ENCODE measurements at places on chromosomes 3 and 15.

DNA sequence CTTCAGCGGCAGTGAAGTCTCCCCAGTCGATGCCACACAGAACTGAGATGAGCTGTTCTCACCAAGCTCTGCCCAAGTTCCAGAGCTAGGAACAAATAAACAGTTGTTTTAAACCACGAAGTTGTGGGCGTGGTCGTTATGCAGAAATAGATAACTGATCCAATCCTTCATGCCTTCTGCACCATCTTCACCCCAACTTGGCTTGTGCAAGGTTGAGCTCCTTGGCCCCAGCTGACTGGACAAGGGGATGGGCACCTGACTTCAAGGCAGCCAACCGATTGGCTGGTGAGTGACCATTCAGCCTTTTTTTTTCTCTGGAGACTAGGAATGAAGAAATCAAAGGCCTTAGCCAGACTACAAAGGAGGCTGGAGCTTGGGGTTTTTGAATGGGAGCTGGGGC is 23.9 kb downstream of the LINGO1 start:
- H3K36me3 ChIP-seq: no peaks in the 10 kb centered on the region
- peaks cover 40% of the 10 kb centered on the region for H3K4me1 ChIP-seq
- H3K27ac ChIP-seq: no peak overlapping the region
- H3K27me3 ChIP-seq: peaks cover 3% of the 10 kb centered on the region

DNA sequence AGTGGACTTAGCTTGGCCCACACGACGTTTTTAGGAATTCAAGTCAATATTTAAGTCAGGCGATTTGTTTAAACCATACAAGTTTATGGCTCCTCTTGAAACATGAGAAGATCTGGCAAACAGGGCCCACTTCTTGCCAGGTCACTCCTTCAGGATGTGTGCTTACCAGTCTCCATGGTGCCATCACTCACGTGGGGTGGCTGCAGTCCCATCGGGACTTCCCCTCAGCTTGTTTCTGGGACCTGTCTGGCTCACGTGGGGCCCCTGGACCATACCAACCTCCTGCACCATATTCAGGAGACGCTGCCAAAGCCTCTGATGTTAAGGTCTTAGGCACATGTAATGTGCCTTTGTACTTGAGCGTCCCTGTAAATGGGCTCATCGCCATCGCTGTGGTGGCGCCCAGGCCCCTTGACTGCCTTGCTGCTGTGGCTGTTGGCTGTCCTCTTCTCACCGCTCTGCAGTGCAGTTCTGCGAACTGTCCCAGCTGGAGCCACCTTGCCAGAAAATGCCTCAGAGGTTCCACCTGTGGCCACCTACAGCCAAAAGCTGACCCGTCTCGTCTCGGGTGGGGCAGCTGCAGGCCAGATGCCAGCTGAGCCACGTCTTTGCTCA is 8.9 kb downstream of the MCM2 start:
- H3K4me1 ChIP-seq: peaks cover 6% of the 10 kb centered on the region
- no peak overlapping the region for H3K4me3 ChIP-seq
- DNase-seq: no peak
- no peaks in the 10 kb centered on the region for H3K27me3 ChIP-seq

DNA sequence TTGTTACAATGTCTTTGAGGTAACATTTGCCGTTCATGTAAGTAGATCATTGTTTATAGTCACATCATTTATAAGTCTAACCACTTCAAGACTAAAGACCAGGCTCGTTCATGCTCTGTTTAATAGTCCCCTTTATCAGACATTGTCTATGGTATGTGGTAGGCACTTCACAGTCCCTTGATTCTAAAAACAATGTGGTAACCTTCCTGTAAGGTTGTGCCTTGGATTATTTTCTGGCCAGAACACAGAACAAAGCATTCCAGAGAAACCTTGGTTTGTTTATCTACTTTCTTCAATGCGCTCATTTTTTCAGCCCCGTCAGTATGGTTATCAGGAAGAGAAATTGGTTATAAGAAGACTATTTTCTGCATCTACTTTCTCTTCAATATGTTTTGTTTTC is 16.3 kb upstream of the ST3GAL6 start:
- H3K36me3 ChIP-seq: peaks cover 5% of the 10 kb centered on the region
- peaks cover 8% of the 10 kb centered on the region for H3K4me1 ChIP-seq
- H3K4me3 ChIP-seq: no peak overlapping the region
- DNase-seq: no peak
- H3K27ac ChIP-seq: peak overlapping the region; percentile 3

GRCh38 chr3:128486681-128487537 is 6.1 kb downstream of the GATA2 start:
- H3K4me1 ChIP-seq: peaks cover 16% of the 10 kb centered on the region
- peak overlapping the region; percentile 93 for H3K4me3 ChIP-seq
- peaks cover 8% of the 10 kb centered on the region for H3K36me3 ChIP-seq
- peaks cover 82% of the 10 kb centered on the region for H3K27me3 ChIP-seq
- no peak overlapping the region for H3K27ac ChIP-seq
- no peak for DNase-seq

DNA sequence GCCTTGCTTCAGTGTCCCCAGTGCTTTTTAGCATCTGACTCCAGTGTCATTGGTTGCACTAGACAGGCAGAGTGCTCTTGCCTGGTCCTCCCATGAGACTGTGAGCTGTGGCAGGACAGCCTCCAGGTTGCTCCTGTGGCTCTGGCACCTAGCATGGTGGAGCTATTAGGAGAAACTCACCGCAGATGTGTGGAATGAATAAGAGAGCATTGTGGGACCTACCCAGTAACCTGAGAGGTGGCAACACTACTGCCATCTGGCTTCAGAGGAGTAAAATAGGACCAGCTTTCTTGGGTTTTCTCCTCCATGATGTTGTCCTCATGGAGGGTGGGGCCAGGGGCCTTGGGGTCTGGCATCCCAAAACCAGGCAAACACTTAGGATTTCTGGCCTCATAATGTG is 183.6 kb downstream of the EPHB1 start:
- H3K4me1 ChIP-seq: no peaks in the 10 kb centered on the region
- no peak for DNase-seq
- no peak overlapping the region for H3K4me3 ChIP-seq
- no peak overlapping the region for H3K27ac ChIP-seq
- H3K36me3 ChIP-seq: no peaks in the 10 kb centered on the region

- peaks cover 4% of the 10 kb centered on the region for H3K27me3 ChIP-seq
- no peak overlapping the region for H3K27ac ChIP-seq
- H3K4me3 ChIP-seq: no peak overlapping the region
- DNase-seq: no peak
- H3K4me1 ChIP-seq: peaks cover 13% of the 10 kb centered on the region
Measured at GRCh38 chr15:100002787-100003536, 269.7 kb upstream of the LYSMD4 start.

DNA sequence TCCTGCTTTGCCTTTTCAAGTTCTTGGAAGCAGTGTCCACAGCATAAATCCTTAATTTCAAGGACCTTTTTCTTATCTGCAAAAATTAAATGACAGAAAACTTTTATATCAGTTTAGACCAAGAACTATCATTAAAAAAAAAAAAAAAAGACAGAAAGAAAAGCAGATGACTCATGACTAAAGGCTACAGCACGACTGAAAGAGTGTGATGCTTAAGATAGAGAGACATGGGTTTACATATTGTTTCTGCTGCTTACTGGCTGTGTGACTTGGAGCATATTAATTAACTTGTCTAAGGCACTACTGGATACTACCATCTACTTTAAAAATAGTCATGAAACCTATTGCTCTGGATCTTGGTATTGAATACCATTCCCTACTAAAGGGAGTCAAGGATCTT is 62.3 kb downstream of the CEP152 start:
- no peak overlapping the region for H3K27ac ChIP-seq
- peaks cover 20% of the 10 kb centered on the region for H3K36me3 ChIP-seq
- DNase-seq: no peak
- no peak overlapping the region for H3K4me3 ChIP-seq
- H3K4me1 ChIP-seq: no peaks in the 10 kb centered on the region

- peaks cover 8% of the 10 kb centered on the region for H3K4me1 ChIP-seq
- no peak overlapping the region for H3K27ac ChIP-seq
- no peaks in the 10 kb centered on the region for H3K27me3 ChIP-seq
- no peaks in the 10 kb centered on the region for H3K36me3 ChIP-seq
- DNase-seq: no peak
Measured at GRCh38 chr3:14248849-14249523, 70.4 kb downstream of the LSM3 start.

DNA sequence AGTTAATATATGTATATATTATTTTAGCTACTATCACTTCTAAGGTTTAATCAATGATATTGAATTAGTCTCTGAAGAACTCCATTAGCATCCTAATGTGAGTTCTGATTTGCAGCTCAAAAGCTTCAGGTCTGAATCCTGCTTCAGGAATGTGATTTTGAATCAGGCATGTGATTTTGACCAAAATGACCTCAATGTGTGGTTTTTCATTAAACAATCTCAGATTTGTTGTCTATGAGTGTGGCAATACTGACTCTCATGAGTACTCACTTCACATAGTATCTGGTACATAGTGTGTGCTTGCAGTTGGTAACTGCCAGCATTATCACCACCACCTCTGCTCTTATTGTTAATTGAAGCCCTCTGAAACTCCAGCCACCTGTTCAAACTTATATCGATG is 251.0 kb downstream of the KCNH8 start:
- H3K36me3 ChIP-seq: no peaks in the 10 kb centered on the region
- no peaks in the 10 kb centered on the region for H3K27me3 ChIP-seq
- H3K4me1 ChIP-seq: no peaks in the 10 kb centered on the region
- H3K27ac ChIP-seq: no peak overlapping the region

DNA sequence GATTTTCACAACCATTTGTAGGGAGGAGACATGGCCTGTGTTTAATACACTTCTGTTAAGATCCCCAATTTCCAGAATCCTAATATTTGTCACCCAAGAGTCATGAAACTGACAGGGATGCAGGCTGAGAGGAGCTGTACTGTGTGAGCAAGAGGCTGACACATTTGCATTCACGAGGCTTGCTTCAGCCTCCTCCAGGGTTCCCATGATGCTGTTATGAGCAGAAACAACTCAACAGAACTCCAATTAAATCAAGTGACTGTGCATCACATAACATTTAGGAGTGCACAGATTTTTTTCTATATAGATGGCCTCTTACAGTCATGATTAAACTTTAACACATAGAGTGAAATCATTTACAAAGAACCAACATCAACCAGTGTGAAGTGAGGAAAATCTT is 292.3 kb upstream of the STT3B start:
- H3K4me1 ChIP-seq: peaks cover 12% of the 10 kb centered on the region
- H3K4me3 ChIP-seq: no peak overlapping the region
- no peaks in the 10 kb centered on the region for H3K27me3 ChIP-seq
- H3K27ac ChIP-seq: no peak overlapping the region

DNA sequence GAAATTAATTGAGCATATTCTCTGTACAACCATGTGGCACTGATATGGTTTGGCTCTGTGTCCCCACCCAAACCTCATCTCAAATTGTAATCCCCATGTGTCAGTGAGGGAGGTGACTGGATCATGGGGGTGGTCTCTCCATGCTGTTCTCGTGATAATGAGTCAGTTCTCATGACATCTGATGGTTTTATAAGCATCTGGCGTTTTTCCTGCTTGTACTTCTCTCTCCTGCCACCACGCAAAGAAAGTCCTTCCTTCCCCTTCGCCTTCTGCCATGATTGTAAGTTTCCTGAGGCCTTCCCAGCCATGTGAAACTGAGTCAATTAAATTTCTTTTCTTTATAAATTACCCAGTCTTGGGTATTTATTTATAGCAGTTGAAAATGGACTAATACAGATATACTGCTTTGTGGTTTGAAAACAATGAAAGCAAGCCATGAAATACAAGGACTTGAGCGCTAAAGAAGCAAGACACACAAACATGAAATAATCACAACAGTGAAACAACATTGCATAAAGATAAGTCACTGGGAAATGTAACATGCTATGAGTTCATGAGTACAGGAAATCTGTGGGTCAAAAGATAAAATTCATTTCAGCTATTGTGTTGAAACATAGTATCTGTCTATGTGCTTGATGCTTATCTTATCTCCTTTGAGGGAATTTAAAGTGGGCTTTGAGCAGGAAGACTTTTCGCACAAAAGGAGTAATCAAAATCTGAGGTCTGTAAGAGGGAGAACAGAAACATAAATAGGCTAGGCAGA is 288.7 kb downstream of the GBE1 start:
- H3K4me3 ChIP-seq: no peak overlapping the region
- H3K27me3 ChIP-seq: no peaks in the 10 kb centered on the region
- no peak for DNase-seq
- no peaks in the 10 kb centered on the region for H3K4me1 ChIP-seq

- no peak overlapping the region for H3K27ac ChIP-seq
- peaks cover 4% of the 10 kb centered on the region for H3K27me3 ChIP-seq
- no peak overlapping the region for H3K4me3 ChIP-seq
Measured at GRCh38 chr15:38176155-38176554, 76.5 kb upstream of the SPRED1 start.

- H3K4me3 ChIP-seq: no peak overlapping the region
- peaks cover 32% of the 10 kb centered on the region for H3K36me3 ChIP-seq
- DNase-seq: no peak
- peak overlapping the region; percentile 40 for H3K27ac ChIP-seq
Measured at GRCh38 chr15:67161881-67162280, 92.6 kb downstream of the AAGAB start.

- H3K4me3 ChIP-seq: no peak overlapping the region
- peak; percentile 1 for DNase-seq
- H3K4me1 ChIP-seq: no peaks in the 10 kb centered on the region
- no peak overlapping the region for H3K27ac ChIP-seq
- H3K36me3 ChIP-seq: no peaks in the 10 kb centered on the region
- H3K27me3 ChIP-seq: no peaks in the 10 kb centered on the region
Measured at GRCh38 chr3:46092702-46093080, 65.4 kb upstream of the XCR1 start.

GRCh38 chr15:95624616-95625361 is 705.7 kb upstream of the NR2F2 start:
- no peak overlapping the region for H3K27ac ChIP-seq
- H3K4me1 ChIP-seq: peaks cover 32% of the 10 kb centered on the region
- H3K36me3 ChIP-seq: no peaks in the 10 kb centered on the region
- H3K27me3 ChIP-seq: peaks cover 3% of the 10 kb centered on the region
- no peak for DNase-seq

DNA sequence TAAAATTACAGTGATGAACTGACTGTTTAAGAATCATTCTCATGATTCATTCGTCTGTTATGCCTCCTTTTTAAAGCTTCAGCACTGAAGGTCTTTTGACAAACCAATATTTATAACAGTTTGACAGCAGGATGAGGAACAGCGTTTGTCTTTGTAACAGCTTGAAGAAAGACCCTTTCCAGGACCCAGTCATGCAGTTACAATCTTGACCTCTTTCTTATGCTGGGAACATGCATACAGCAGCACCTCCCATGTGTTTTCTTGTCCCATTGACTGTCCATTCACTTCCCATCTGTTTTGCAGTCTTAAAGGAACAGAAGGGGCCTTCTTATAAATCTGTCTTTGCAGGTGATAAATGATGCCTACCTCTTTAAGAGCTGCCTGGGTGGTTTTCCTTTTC is 87.2 kb downstream of the OPA1 start:
- no peak overlapping the region for H3K27ac ChIP-seq
- no peaks in the 10 kb centered on the region for H3K27me3 ChIP-seq
- no peak for DNase-seq

DNA sequence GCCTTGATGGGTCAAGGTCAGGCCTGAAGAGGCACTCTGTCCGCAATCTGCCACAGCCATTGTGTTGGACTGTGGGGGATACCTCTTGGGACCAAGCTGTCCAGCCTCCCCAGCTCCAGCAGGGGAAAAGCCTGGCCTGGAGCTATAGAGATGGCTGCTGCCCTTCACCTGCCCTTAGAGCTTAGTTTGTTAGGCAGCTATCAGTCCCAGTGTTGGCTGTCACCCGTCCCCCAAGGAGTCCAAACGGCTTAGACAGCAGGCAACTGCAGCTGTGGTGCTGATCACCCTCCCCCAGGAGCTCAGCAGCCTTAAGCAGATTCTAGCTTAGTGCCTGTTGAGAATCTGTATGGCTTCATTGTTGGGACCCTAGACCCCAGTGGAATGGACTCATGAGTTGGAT is 180.3 kb downstream of the MYRIP start:
- H3K36me3 ChIP-seq: no peaks in the 10 kb centered on the region
- H3K27me3 ChIP-seq: peaks cover 18% of the 10 kb centered on the region
- H3K4me1 ChIP-seq: no peaks in the 10 kb centered on the region
- no peak for DNase-seq

- H3K4me1 ChIP-seq: peaks cover 20% of the 10 kb centered on the region
- peak; percentile 83 for DNase-seq
- H3K27ac ChIP-seq: no peak overlapping the region
Measured at GRCh38 chr3:134601539-134602439, 49.0 kb downstream of the KY start.

Data from type B pancreatic cell (in vitro differentiated cells).